Stimulated activated CD8-positive, alpha-beta memory T cell treated with anti-CD3 and anti-CD28 coated beads, Interleukin-4, amount 100 ng/mL, for 24 hours (primary cell): ENCODE measurements at places on chromosomes 12 and 14.

- DNase-seq: no peak
Observed at GRCh38 chr12:68825569-68826217, 17.7 kb downstream of the MDM2 start.

DNA sequence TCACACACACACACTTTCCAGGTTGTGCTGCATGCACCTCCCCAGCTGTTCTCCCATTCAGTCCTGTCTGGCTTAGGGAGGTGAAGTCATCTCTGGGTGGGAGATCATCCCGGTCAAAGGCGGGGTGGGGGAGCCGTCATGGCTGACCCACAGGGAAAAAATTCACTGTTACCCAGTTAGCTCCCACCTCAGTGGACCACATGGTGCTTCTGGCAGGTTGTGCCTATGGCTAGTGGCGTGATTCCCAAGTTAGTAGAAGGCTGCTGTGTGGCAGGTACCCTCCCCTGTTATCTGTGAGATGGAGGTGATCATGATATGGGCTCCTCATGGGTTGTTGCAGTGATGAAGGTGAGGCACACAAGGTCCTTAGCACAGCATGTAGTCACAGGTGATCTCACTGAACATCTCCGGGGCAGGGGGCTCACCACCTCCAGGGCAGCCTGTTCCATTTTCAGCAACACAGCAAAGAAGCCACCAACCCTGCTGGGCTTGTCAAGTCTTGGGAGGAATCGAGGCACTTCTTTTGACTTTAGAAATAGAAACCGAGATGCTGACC, 154.9 kb upstream of the CCND2 start:
- DNase-seq: no peak

DNA sequence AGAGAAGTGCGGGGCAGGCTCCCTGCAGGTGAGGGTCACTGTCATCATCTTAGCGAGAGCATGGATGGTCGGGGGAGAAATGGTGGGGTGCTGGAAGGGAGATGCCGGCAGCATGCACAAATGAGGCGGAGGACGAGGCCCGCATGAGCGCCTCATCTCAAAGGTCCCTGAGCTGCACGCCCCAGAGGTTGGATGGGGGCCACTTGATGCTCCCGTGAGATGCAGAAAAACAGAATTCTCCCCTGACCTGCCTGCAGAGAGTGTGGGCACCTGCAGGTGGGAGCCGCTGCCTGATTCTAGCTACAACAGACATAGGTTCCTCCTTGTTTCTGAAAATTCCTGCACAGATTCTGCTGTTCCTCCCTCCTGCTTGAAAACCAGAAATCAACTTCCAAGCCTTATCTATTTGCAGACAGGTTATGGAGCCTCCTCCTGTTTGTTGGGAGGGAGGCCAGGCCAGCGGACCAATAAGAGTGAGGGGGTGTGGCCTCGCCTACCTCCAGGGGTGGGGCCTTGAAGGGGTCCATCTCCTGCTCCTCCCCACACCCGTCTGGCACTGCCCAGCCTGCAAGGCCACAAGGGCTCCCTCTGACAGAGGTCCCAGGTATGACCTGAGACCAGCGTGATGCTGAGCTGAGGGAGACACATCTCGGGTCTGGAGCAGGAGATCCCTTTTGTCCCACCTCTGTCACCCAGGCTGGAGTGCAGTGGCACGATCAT, 67.2 kb downstream of the KDM2B start:
- DNase-seq: no peak

DNA sequence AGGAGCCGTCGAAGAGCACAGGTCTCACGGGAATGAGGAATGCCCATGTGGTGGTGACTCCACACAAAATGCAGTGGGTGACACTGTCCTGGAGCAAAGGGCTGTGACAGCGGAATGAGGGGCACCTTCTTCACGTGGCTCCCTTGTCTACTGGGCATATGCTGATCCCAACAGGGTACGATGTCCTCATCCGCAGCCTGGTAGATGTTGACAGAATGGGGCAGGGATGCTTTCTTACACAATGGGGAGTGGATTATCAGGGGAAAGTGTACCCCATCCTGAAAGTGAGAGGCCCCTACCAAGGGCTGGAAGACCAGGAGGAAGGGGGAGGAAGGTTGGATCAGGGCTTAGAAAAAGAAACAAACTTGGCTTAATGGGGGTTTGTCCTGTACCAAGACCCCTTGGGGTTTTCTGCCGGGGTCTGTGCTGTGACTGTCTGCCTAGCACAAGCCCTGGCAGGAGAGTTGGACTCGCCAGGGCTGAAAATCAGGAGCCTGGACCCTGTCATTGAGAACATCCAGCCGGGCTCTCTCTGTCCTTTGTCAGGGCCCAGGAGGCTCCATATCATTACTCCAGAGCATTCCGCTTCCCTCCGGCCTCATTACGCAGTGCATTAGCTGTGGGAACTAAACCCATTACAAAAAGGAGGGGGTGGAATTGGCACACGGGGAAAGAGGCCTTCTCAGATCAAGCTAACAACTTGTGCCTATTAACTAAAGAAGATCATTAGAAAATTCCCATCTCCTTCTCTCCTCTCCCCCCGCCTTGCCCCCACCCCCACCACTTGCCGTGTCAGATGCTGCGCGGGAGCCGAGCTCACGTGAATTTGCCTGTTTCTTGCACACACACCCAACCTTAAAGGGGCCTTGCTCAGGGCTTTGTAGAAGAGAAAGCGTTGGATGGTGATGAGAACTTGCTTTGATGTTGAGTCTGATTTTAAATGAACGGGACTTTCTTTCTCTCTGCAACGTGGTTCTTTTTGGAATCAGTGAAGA, 171.8 kb upstream of the PARP11 start:
- no peak for DNase-seq

DNA sequence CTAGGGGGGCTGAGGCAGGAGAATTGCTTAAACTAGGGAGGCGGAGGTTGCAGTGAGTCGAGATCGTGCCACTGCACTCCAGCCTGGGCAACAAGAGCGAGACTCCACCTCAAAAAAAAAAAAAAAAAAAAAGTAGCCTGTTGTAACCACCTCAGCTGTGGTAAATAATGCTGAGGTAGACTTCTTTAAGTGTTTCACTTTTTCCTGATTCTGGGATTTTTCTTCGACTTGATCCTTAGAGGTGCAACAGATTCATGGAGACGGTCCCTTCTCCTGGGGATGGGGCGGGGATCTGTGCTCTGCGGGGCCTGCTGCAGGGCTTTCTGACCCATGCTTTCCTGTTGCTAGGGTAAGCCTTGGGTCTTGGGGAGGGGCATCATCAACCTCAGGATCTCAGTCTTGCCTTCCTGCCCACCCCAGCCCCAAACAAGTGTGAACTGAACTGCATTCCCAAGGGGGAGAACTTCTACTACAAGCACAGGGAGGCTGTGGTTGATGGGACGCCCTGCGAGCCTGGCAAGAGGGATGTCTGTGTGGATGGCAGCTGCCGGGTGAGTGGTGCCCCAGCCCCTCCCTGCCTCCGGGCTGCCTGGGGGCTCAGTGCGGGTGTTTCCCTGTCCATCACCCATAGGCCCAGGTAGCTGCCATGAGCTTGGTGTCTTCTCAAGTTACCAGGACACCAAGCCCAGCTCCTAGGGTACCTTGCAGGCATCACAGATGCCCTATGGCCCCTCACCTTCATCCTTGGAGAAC, 12.4 kb downstream of the PAPLN start:
- no peak for DNase-seq

DNA sequence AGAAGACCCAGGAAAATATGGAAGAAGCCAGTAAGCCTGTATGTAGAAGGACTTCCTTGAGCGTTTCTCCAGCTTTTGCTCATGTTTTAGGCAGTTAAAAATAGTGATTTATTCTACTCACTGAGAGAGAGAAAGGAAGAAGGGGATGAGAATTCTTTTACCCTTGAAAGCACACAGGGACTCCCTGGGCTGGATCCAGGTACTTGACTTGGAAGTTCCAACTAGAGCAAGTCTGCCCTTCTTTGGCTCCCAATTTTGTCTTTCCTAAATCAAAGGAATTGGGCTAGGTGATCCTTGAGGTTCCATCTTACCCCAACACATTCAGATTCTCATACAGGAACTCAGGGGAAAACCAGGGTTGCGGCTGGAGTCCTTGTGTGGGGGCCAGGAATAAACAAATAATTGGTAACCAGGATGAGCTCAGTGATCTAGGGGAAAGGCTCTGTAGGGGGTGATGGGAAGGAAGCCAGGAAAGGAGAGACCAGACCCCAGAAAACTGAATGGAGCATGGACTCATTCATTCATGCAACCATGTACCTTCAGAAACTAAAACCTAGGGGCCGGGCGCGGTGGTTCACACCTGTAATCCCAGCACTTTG, 11.5 kb upstream of the ITGA5 start:
- DNase-seq: no peak

DNA sequence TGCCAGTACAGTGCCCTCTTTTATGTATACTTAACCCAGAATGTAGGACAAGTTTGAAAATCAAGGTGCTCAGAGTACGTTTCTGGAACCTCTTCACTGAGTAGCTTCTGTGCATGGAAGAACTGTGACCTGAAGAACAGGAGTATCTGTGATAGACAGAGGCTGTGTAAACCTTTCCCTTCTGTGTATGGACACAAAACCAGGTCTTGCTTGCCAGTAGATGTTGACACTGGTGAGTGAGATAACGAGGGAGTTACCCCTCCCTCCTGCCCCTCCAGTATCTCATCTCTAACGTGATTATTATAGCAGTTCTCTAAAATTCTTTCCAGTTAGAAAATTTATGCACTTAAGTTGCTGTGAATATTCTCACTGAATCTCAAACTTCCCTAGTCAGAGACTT, 170.8 kb downstream of the RPL10L start:
- DNase-seq: no peak

DNA sequence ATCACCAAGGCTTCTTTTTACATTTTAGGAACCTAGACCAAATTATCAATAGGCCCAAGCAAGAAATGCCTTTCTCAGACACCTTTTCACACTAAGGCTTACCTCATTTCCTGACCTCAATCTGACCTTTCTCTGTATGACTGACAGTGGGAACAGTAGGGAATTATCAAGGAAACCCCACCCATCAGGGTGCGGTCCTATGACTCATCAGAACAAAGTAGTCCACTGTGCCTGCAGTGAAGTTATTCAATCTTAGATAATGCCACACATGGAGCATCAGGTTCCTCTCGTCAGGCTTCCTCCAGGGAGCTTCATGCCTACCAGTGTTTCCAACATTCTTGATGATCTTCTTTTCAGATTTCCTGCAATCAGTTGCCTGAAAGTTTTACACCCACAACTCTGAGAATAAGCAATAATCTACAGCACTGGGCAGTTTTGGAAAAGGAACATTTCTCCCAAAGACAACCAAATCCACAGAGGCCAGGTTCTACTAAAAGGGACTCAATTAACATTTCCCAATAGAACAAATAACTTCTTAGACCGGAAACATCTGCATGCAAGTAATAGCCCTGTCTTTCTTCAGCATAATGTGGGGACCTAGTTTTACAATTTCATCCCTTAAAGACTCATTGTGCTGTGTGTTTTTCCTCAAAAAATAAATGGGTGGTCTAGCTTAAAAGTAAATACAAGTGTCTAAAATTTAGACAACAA, 35.9 kb upstream of the TMTC2 start:
- DNase-seq: no peak

DNA sequence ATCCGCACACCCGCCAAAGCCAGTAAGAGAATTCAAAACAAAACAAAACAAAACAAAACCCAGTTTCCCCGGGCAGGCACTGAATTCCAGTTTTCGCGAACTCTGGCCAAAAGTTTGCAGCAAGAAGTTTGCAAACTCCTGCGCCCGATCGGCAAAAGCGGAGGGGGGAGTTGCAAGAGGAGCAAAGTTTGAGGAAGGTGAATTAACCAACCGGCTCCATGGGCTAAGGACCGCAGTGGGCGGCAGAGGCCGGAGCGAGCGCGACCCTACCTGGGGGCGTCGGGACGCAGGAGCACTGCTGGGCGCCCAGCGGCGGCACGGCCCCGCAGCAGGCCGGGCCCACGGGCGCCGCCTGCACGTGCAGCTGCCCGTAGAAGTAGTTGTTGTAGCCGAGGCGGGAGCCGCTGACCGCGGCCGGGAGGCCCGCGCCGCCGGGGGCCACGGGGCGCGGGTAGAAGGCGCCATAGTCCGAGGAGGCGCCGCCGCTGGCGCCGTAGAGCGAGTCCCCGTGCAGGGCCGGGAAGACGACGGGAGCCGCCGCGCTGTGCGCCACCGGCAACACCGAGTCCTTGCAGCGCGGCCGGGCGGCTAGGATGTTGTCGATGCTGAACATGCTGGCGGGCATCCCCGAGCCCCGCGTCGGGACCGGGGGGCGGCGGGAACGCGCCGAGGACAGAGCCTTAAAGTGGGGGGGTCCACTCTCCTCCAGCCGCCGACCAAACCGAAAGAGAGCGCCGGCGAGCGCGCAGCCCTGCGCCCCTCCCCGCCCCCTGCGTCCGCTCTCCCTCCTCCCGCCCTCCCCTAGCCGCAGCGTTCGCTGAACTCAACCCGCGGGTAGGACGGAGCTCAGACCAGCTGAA, at the start of gene GSC:
GSC (minus strand) TSS at position 723 of the 860 bp plus-strand sequence; CDS start at position 625, 98 bp downstream.
- no peak for DNase-seq
